SJSA1 (cell line): ENCODE measurements at places on chromosomes 4 and X. TPM values are rescaled to one million over a fixed set of nuclear protein-coding genes. Genes with fewer than 3 reads are reported as not detected.

DNA sequence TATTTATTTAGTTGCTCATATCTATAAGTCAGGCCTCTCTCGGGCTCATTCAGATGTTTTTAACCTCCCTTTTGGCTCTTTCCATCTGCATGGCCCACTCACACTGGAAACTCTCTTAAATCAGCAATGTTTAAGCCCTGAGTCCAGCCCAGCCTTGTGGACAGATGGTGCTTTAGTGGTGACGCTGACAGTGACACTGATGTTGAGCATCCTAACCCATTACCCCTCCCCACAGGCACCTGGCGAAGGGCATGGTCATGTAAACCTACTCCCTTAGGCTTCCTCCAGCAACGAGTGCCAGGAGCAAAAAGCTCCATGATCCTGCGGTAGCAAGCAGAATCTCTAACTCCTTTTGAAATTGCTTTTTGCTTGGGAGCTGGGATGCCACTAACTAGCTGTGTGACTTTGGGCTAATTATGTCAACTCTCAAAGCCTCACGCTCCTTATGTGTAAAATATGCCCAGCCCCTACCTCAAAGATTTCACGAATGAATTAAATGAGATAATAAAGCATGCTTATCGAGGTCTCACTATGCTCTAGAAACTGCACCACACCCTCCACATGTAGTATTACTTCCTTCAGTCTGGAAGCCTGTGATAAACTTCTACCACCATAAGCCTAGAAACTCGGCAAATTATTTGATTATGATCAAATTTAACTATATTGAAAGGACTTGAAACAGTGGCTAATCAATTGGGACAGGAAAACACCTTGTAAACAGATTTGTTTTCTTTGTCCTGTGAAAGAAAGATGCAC is 569.4 kb downstream of the BCOR start:
- H3K4me3 ChIP-seq, result no peak overlapping the region
- DNase-seq, result no peak
- H3K27me3 ChIP-seq, result no peaks in the 10 kb centered on the region
- H3K4me1 ChIP-seq, result no peaks in the 10 kb centered on the region

HSFX2 gene
- total RNA-seq, result not detected in 2 replicates

GLUD2 gene
- 0.38 and 0.55 TPM in 2 replicates for total RNA-seq

P2RY8 gene
- total RNA-seq, result not detected in 2 replicates
